ENCODE measurements at places on chromosomes 3 and 15.

GRCh38 chr15:67013696-67014095, 51.7 kb upstream of the SMAD3 start:
- peak; percentile 34 for DNase-seq

DNA sequence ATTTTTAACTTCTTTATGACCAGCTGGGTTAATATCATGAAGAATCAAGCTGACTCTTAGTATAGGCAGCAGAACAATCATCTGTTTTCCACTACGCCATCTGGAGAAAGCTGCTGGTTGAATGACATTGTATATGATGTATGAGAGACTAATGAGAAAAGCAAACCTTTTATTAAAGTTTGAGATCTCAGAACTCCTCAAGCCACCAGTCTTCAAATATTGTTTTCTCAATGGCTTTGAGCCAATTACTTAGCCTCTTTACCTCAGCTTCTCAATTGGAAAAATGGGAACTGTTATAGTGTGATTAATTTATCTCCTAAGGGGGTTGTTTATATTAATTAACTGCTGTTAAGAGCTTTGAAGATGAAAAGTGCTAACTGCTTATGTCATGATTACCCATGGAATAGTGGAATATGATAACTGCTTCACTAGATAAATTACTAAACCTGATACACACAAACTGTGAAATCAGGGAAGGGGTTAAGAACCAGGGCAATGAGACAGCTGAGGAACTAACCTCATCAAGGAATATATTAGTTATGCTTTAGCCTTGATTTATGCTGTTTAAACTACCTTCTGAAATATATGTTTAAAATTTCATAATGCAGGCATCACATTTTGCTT, 330.1 kb downstream of the SOX2 start:
- DNase-seq = no peak

DNA sequence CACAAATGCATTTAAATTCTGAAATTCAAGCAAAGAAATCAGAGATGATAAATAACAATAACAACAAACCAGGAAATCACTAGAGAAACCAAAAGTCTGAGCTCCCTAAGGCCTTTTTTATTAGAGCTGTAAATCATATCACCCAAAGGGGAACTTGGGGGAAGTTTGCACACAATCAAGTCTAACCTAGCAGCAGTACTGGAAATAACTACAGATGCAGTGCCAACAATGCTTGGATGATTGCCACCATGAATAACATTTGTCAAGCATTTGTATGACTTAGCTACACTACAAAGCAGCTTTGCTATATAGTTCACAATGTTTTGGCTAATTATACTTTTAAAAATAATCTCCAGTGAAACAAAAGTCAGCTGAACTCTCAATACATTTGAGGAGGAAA, 27.8 kb downstream of the SHQ1 start:
- peak; percentile 73 for DNase-seq

- DNase-seq = peak; percentile 74
Measured at GRCh38 chr15:72758182-72758581, 25.4 kb downstream of the ADPGK start.

- DNase-seq = no peak
Measured at GRCh38 chr15:60297047-60297446, 100.7 kb downstream of the ANXA2 start.

DNA sequence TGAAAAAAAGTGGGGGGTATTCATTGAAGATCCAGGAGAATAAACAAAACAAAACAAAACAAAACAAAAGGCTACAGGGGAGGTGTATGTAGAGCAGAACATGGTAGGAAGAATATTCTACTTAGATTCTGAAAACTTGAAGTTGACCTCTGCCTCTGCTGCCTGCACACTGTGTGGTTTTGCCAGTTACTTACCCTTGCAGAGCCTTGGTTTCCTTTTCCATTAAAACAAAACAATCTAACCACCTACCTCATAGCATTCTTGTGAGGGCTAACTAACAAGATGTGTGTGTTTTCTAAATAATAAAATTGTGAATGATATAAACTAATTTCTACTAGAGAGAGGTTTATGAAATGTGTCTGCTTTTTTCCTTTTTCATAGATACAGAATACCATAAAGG, 423.1 kb downstream of the TIGIT start:
- no peak for DNase-seq

DNA sequence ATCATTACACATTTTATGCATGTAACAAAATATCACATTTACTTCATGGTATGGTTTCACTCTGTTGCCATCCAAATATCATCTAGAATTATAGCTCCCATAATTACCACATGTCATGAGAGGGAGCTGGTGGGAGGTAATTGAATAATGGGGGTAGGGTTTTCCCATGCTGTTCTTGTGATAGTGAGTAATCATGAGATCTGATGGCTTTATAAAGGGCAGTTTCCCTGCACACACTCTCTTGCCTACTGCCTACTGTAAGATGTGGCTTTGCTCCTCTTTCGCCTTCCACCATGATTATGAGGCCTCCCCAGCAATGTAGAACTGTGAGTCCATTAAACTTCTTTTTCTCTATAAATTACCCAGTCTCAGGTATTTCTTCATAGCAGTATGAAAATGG, 123.4 kb downstream of the SATB1 start:
- no peak for DNase-seq

GRCh38 chr3:183074261-183074660, 25.0 kb downstream of the MCCC1 start:
- DNase-seq = peak; percentile 75

GRCh38 chr3:182327196-182327681, 466.1 kb upstream of the ATP11B start:
- no peak for DNase-seq

DNA sequence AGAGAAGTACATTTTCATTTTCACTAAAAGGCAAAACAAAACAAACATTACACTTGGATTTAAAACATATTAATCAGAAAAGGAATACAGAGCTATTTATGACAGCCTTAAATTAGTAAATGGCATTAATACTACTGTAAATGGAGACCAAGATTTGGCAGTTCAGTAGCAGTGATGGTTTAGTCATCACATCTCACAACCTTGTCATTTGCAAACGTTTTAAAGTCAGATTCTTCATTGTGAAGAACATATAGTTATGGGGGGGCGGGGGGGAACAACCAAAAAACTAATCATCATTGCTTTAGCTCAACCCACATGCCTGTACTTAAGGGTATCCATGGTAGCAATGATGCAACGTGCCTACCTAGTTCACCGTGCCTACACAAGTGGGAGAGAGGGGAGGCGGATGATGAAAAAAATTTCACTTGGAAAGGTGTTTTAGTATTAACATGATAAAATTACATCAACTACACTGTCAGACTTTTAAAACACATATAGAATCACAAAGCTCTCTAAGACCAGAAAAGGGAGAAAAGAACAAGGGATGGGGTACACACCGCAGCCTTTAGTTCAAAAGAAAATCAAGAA, 40.1 kb downstream of the DLG1 start:
- no peak for DNase-seq

GRCh38 chr15:89848970-89849292, 34.3 kb upstream of the ANPEP start:
- DNase-seq = no peak

DNA sequence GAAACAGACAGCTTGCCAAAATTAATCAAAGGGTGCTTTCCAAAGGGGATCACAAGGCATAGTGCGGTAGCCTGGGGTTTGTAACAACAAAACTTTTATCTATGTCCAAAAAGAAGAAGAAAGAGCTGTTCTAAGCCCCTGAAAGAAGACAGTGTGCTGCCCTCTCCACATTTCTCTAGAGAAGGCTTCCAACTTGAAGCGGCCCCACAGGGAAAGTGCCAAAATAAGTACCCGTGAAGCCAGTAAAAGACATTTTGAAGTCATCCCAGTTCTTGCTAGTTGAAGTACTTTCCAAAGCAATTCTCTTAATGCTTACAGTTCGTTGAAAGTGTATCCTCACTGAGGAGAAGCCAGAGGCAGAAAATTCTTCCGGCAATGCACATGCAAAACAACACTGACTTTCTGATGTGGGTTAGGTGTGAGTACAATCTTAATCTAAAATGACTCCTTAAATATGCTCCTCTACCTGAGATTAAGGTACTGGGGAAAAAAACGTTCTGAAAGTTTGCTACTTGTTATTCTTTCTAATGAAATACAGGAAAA, 21.3 kb downstream of the GPR15 start:
- DNase-seq = no peak

GRCh38 chr3:65936908-65937638, 101.6 kb downstream of the MAGI1 start:
- no peak for DNase-seq

DNA sequence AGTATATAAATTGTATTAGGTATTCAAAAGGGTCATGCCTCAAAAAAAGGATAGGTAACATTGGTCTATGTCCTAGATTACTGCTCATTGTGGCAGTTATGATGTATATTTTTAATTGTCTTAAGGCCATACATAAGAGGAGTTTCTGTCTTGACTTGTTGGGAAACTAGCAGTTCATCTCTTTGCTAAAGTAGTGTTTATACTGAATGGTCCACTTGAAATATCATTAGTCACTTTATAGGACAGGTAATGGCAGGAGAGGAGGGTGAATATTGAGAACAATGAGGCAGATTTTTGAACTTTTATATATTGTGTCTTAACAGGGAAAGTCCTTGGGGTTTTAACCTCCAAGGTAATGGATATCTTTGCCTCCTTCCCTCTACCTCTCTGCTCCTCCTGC, 58.4 kb downstream of the TP63 start:
- DNase-seq = no peak

DNA sequence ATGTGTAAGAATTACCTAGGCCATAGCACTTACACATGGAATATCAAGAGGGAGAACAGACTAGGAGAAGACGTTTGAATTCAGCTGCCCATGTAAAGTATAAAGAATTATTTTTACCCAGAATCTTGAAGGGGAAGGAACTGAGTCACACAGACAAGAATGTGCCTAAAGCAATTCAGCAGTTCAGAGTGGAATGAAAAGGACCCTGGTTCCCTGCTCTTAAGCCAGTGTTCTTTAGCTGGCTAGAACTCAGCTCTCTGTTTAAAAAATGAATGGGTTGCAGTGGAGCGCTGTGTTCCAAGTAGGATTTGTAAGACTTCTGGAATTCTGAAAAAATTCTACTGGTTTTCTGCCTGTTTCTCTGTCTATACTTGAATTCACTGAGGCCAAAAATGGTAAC, 440.2 kb downstream of the LPP start:
- peak; percentile 90 for DNase-seq

GRCh38 chr3:84783281-84783680, 175.5 kb upstream of the CADM2 start:
- DNase-seq = no peak

DNA sequence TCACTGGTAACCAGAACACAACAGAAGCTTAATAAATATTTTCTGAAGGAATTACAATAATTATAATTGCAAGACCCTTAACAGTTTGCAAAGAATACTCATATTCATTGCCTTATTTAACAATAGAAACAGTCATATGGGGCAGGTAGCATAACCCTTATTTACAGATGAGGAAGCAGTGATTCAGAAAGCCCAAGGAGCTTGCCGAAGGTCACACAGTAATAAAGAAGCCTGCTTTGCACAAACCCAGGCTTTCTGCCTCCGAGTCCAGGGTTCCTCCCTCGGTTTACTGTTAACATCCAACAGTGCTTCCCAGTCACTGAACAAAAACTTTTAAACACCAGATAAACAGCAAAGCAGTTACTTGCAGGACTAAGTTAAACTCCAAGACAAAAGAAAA, 35.3 kb downstream of the SRGAP3 start:
- DNase-seq = no peak

GRCh38 chr3:161208931-161209330, 12.2 kb upstream of the NMD3 start:
- DNase-seq = no peak

Data from adipocyte (in vitro differentiated cells).